ENCODE measurements at places on chromosomes 6 and 20.

DNA sequence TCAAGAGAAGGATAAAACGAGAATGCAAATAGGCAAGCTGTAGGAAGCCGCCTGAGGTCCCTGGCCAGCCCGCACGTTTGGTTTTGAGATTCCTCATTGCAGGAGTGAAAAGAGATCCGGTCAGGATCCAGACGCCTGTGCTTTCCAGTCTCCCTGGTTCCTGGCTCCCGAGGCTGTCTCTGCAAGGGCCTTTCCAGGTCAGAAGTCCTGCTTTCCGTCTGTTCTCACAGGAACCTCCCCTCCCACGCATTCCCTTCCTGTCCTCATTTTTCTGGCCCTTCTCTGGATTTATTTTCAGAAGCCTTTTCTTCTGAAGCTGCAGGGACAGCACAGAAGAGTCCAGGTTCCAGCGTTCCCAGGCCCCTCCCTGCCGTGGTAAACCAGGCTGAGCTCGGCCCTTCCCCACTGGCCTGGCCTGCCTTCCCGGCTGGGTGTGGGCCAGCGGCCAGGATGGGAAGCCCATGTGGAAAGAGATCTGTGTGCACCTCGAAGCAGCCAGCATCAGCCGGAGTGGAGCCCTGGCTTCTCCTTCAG lies 54.0 kb downstream of the TMEM242 start:
- peak; percentile 32 for ATAC-seq

GRCh38 chr6:18676548-18676947 lies 289.4 kb downstream of the RNF144B start:
- ATAC-seq: no peak

GRCh38 chr6:37279366-37280134 lies 21.6 kb upstream of the TMEM217 start:
- ATAC-seq: no peak

GRCh38 chr20:17969884-17970409 lies 1.1 kb downstream of the MGME1 start:
- no peak for ATAC-seq

DNA sequence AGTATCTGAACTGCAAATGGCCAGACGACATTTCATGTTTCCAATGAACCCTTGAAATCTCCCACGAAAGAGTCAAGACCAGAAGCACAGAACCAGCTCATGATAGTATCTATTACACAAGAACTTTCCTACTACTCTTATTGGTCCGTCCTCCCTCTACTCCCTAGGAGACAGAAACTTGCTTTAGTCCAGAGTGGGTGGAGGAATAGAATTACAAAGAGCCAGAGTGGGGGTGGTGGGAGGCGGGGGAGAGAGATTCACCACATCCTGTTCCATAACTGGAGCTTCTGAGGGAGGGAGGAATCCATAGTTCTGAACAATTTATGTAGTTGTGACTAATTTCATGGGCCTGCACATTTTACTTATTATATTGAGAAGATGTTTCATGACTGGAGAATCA lies 18.5 kb upstream of the WFDC10A start:
- ATAC-seq: no peak

DNA sequence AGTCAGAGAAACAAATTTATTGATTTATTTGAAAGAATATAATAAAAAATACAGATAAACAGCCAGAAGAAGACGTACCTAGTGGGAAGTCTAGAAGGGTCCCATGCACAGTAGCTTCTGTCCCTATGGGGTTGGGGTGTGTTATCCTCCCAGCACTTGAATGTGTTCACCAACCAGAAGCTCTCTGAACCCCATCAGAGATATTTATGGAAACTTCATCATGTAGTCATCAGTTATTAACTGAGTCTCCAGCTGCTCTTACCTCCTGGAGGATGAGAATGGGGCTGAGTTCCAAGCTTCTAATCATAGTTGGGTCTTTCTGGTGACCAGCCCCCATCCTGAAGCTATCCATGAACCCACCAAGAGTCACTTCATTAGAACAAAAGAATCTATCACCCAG lies 15.4 kb upstream of the USP45 start:
- ATAC-seq: no peak

- ATAC-seq: no peak
Observed at GRCh38 chr20:57595041-57596030, 24.9 kb downstream of the ZBP1 start.

DNA sequence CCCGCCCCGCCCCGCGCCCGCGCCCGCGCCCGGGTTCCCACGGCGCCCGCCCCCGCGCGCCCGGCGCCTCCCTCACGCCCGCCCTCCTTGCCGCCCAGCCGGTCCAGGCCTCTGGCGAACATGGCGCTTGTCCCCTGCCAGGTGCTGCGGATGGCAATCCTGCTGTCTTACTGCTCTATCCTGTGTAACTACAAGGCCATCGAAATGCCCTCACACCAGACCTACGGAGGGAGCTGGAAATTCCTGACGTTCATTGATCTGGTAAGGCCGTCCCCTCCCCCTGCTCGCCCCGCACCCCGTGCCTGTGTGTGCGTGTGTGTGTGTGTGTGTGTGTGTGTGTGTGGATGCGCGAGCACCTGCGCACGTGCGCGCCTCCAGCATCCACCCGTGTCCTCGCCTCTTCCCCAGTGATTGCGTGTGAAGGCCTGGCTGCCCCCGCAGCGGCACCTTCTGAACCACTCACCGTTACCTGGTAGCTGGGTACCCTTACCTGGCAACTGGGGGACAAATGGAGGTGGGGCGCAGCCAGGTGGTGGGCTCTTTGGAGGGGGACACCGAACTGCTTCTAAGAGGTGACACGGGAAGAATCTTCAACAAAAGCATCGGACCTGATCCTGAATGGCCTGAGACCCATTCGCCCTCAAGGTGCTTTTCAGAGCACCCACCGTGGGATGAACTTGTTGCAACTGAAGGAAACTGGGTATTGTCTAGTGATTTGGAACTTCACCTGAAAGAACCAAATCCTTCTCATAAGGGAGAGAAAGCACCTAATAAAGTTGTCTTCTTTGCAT lies at the start of gene AIG1:
AIG1 (plus strand) TSS at position 84 of the 791 bp plus-strand sequence; CDS start at position 121, 37 bp downstream.
- ATAC-seq: peak; percentile 7

GRCh38 chr6:156957931-156958547 lies 180.9 kb downstream of the ARID1B start:
- peak; percentile 3 for ATAC-seq

GRCh38 chr20:62728028-62728780 lies 19.6 kb downstream of the NTSR1 start:
- ATAC-seq: no peak

DNA sequence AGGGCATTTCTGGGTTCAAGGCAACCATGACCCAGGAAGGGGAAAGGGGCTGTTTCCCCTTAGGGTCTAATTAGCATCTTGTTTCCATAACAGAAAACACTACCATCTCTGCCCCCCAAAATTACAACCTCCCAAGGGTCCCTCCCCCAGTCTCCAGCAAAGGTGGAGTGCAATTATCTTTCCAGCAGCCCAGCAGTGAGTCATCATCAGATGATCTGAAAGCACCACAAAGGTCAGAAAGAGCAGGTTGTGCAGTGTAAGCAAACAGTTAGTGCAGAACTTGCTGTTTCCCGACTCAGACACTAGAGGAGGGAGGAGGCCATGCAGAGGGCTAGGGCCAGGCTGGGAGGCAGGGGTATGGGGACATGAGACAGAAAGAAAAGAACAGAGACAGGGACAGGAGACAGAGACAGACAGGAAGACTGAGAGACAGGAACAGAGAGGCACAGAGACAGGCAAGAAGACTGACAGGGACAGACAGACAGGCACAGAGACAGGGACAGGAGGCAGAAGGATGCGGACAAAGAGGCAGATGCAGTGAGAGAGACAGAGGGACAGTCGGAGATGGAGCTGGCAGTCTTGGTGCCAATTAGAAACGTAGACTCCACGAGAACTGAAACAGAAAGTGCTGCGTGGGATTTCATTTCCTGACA lies 62.5 kb downstream of the PYGB start:
- ATAC-seq: peak; percentile 94

DNA sequence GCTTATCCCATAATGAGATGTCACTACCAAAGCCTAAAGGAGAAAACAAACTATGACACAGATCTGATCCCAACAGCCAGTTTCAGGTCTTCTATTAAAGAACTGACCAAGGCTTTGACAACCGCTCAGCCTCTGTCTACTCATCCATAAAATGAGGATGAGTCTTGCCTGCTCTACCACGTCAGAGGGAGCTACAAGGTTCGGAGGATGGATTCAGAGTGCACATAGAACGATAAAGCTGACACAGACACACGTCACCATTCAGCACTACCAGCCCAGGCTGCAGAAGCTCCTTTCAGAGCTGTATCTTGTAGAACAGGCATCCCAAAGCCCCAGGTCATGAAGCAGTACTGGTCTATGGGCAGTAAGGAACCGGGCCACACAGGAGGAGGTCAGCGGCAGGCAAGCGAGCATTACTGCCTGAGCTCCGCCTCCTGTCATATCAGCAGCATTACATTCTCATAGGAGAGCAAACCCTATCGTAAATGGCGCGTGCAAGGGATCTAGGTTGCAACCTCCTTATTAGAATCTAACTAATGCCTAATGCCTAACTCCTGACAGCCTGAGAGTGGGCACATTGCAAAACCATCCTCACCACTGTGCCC lies 25.1 kb downstream of the KIF16B start:
- ATAC-seq: no peak

DNA sequence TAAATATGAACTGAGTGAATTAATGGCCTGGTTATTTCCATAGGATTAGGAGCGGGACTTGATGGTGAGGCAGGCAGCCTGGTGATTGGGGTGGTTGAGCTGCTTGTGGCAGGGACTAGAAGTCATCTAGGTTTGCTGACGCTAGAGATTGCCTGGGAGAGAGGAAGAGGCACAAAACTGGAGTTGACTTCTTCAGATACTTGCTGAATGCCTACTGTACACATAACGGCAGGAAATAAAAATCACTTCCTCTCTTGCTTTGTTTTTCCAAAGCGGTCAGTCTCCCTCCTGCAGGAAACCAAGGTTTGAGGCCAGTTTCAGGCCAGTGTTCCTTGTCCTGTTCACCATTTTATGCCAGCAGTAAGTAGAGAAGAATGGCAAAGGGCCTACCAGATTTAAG lies 36.7 kb upstream of the MYLIP start:
- ATAC-seq: no peak

DNA sequence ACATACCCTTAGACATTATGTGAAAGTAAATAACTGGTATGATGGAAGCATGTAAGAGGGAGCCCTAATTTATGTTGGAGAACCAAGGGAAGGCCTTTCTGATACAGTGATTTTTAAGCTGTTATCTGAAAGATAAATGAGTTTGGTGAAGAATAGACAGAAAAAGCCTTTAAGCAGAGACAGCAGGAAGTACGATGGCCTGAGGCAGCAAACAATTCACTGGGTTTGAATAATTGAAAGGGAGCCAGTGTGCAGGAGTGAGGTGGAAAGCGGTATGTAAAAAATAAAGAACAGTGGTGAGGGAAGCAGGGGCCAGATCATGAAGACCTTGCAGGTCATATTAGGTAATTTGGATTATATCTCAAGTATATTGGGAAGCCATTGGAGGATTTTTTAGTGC lies 4.1 kb upstream of the RAB23 start:
- no peak for ATAC-seq

GRCh38 chr20:9018346-9018745 lies 50.5 kb upstream of the PLCB4 start:
- ATAC-seq: no peak

- ATAC-seq: no peak
Observed at GRCh38 chr6:157596461-157596860, 215.5 kb downstream of the ZDHHC14 start.

DNA sequence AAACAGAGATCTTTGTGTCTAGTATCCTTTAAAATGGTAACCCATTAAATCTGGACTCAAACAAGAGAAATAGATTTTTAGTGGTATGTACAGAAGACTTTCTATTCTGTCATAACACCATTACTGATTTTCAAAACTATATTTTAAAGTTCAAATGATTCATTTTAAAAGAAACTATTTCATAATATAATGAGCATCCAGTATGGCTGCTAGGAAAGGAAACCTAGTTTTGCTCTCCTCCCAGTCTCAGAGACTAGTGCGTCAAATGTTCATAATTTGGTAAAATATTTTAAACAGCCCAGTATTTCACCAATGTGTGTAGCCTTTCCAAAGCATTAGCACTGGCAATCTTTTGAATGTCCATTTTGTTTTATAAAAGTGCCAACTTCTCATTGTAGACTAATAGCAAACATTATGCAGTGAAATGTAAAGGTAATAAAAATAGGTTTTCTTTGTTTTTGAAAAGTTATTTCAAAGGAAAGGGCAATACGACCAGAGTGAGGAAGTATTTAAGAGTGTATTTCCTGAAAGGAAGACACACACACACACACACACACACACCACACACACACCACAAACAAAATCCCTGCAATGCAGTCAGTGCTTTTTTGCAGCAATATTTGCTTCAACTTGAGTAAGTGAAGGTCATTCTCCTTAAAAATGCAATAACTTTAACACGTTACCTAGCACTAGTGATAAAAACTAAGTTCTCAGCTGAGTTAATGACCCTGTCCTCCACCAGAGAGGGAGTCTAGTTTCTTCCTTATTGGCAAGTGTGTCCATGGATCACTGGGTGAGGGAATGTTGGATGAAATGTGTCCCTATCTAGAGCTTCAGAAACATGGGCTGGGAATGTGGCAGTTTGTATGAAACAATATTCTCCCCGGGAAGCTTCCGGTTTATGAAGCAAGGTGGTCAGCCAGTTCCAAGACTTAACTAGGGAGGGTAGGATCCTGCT lies 4.6 kb downstream of the PPP1R3G start:
- no peak for ATAC-seq

DNA sequence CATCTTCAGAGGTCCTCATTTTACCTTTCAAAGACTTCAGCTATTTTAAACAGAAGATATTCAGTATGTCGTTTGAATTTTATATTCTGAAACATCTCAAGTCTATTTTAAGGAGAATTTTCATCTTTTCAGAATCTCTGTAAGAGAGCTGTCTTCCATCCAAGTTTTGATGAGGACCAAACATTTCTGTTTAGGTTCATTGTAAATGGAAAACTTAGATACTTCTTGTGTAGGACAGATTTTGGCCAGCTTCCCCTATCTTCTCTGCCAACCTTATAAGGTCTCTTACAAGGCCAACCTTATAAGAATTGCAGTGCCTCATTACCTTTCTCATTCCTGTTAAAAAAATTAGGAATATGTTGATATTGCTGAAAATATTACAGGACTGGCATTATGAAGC lies 88.1 kb downstream of the AKAP7 start:
- no peak for ATAC-seq

DNA sequence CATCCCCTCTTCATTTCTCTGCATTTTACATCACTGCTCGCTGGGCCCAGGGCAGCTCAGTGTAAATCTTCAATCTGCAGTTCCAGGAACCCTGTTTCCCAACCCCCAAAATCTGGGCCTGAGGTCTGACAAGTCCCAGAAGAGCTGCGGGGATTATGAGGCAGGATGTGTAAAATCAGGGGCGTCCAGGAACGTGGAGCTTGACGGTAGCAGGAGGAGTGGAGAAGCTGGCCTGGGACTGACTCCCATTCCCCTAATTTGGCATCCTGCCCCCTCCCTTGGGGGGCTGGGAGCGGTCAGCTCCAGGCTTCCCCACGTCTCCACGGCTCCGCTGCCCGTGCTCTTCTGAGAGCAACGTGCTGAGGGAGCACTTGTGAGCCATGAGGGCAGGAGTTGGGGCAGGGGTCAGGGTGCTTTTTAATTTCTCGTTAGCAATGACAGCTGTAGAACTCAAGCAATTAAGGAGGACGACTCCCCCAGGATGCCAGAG lies 23.4 kb upstream of the VEGFA start:
- ATAC-seq: no peak

All from motor neuron (in vitro differentiated cells).